Stimulated activated CD4-positive, alpha-beta T cell treated with anti-CD3 and anti-CD28 coated beads, Interleukin-1b, Interleukin-23, amount 100 ng/mL, for 1 hour (primary cell): ENCODE measurements at places on chromosomes 12 and 14.

DNA sequence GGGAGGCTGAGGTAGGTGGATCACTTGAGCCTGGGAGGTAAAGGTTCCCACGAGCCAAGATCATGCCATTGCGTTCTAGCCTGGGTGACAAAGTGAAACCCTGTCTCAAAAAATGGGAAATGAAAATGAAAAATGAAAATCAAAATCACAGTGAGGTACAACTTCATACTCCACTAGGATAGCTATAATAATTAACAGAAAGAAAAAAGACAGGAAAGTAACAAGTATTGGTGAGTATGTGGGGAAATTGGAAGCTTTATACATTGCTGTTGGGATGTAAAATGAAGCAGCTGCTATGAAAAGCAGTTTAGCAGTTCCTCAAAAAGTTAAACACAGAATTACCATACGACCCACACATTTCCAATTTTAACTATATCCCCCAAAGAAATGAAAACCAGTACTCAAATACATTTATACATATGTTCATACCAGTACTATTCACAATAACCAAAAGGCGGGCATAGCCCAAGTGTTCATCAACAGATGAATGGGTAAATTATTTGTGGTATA is 22.2 kb downstream of the SGPP1 start:
- DNase-seq, result no peak

DNA sequence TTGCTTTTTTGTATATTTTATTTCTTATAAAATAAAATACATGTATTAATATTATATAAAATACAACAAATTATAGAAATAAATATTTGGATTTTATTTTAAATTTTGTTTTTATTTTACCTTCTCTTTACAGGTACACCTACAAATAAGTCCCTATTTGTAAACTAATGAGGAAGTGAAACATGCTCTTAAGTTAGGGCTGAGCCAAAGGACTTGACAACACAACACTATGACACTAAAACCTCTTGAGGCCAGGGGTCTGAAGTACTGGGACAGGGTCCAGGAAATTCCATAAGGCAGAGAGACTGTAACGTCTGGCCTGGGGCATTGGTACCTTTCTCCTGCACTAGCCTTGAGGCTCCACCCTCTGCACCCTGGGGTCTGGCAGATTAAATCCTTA is 293.2 kb downstream of the FOXN3 start:
- no peak for DNase-seq

DNA sequence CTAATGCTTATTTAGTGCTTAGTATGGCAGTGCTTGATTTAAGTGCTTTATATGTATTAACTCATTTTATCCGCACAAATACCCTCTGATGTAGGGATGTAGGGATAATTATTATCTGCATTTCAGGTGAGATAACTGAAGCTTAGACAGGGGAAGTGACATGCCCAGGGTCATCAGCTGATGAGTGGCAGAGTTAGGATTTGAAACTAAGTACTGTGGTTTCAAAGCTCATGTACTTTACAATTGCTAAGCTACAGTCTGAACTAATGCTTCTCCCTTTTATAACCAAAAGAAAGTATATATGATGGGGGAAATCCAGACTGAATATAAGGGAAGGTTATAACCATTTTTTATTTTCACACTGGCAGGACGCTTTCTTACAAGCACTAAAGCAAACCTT is 229.6 kb upstream of the NAV3 start:
- no peak for DNase-seq

- no peak for DNase-seq
These were observed 15.9 kb downstream of the NCOR2 start for GRCh38 chr12:124551268-124552144.

- DNase-seq, result no peak
These were observed 97.6 kb upstream of the ZDHHC17 start for GRCh38 chr12:76666290-76666835.

GRCh38 chr12:126248871-126249403 is 1183.7 kb downstream of the AACS start:
- DNase-seq, result no peak

DNA sequence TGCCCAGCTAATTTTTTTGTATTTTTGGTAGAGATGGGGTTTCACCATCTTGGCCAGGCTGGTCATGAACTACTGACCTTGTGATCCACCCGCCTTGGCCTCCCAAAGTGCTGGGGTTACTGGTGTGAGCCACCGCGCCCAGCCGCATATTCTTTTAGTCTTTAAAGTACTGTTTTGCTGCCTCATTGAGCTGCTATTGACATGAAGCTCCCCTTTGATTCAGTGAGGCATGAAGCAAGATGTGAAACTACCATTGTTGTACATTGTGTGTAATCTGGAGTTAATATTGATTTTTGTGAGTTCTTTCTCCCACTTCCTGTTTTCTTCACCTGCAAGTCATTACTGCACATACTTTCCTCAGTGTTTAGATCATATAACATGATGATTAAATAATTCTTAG is 80.8 kb downstream of the MNAT1 start:
- DNase-seq, result no peak

DNA sequence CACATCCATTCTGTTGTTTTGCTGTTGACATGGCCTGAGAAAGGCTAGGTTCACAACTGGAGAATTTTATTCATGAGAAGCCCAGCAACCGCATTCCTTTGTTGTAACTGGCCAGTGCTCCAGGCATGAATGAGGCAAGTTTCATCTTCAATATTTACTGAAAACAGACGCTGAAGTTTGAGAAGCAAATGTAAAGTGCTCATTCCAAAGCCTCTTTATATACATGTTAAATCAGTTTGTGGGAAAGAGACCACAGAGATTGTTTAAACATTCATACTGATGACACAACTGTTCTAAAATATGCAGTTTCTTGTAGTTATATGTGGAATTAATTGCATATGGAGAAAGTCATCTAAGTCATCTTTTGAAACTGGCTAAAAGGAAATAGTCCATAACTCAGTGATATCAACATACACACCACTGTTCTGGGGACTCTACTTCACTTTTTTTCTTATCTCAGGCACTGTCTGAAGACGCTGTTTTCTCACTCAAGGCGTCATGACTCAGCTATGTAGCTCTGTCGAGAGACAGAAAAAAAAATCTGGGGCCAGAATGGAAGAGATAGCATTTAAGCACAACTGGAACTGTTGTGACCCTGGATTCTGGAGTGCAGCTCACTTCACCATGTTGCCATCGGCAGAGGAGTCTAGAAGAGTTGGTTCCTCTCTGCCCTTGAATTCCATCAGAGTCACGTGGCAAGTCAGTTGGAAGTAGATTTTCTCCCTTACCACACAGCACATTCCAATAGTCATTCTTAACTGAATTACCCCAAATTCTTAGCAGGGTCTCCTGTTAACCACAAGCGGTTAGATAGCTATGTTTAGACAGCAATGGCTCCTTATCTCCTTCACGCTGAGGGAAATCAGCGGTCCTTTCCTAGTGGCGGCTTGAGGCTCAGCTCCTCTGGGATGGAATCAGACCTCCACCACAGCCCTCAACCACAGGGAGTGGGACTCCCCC is 258.4 kb upstream of the HMGA2 start:
- no peak for DNase-seq

GRCh38 chr14:77151918-77152588 is 10.5 kb upstream of the ZDHHC22 start:
- no peak for DNase-seq

- no peak for DNase-seq
These were observed 7.4 kb downstream of the REM2 start for GRCh38 chr14:22890416-22890815.

GRCh38 chr12:127881371-127882140 is 385.4 kb upstream of the TMEM132C start:
- no peak for DNase-seq

DNA sequence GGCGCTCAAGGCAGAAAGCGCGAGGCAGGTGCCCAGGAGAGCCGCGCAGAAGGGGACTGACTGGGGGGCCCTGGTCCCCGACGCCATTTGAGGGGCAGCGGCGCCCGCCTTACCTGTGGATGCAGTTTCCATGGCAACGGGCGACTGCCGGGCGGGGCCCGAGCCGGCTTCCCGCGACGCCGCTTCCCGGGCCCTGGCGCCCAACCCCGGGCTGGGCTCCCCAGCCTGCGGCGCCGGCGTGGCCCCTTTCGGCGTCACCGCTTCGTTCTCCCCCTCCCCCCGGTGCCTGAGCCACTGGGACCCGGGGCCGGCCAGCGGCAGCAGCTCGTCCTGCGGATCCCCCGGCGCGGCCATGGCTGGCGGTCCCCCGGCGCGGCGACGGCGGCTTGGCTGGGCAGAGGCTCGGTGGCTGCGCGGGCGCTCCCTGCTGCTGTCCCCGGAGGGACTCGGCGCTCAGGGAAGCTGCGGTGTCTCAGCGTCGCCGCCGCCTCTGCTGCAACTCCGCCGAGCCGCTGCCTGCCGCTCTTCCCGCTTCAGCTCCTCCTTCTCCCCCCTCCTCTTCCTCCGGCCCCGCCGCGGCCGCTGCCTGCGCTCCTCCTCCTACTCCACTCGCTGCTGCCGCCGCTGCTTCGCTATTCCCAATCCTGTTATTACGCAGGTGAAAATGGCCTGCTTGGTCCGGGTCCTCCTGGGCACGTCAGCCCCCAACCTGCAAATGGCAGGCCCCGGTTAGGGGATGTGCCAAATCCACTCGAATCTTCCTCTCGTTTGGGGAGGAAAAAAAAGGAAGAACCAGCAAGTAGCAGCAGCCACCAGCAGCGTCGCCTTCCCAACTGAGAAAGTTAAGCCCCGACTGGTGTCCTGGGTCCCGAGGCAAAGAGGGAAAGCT is at the start of gene RTN1:
RTN1 (minus strand) TSS at position 500 of the 889 bp plus-strand sequence; CDS start at position 354, 146 bp downstream.
- DNase-seq, result no peak

DNA sequence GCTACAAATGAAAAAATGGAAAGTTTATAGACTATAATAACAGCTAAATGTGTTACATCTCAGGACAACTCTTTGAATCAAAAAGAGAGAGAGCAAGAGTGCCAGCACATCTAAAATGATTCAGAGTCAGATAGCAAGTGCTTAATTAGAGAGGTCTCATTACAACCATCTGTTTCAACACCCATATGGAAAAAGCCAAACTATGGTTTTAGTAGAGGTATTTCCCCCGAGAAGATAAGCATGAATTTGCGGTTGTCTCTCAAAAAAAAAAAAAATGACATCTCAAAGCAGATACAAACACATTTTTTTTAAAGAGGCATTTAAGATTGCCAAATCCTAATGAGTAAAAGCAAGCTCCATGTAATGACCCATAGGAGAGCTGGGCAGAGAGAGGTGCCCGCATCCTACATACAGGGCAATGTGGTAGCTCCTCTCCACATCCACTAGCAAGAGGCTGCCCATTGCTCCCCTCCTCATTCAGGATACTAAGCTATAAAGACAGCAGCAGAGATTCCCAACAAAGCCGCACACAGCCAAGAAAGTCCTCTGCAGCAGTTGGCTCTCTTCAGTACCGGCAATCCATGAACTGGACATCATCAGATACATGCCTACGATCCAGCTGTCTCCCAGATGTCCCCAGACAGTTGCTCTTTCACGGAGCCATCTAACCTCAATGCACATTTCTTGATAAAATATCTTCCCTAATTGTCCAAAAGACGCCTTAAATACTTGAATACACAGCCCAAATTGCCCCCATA is 100.4 kb downstream of the EFCAB11 start:
- no peak for DNase-seq

- DNase-seq, result no peak
These were observed 3.7 kb downstream of the SELPLG start for GRCh38 chr12:108629824-108630476.

GRCh38 chr12:14613718-14614117 is 46.0 kb upstream of the PLBD1 start:
- DNase-seq, result no peak

DNA sequence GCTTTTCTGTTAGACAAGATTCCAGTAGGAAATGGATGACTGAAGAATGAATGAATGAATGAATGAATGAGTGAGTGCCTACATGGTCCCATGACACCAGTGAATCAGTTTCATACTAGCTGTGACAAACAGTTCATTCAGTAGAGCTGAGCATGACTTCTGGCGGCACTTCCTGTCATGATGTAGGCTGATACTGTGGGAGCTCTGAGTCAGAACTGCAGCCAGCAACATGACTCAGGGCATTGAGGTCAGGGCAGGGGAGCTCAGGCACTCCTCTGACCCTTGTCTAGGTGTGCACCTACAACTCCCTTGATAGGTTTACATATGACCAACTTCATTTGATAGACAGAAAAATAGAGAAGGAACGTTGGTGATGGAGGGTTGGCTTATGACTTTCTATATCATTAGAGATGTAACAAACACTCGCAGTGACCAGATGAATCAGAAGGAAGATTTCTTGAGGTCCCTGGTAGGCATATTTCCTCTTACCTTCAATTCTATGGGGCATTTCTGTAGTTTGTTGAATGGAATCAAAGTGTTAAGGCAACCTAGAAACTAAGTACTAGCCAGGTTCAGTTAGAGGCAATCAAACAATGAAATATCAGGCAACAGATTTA is 139.3 kb upstream of the ARHGAP5 start:
- DNase-seq, result peak; percentile 31

- no peak for DNase-seq
These were observed 53.8 kb downstream of the C14orf132 start for GRCh38 chr14:96092936-96093335.

- no peak for DNase-seq
These were observed 117.2 kb downstream of the PLXNC1 start for GRCh38 chr12:94265539-94265938.

- DNase-seq, result no peak
These were observed 601 bp downstream of the KLC1 start for GRCh38 chr14:103629503-103630121.

DNA sequence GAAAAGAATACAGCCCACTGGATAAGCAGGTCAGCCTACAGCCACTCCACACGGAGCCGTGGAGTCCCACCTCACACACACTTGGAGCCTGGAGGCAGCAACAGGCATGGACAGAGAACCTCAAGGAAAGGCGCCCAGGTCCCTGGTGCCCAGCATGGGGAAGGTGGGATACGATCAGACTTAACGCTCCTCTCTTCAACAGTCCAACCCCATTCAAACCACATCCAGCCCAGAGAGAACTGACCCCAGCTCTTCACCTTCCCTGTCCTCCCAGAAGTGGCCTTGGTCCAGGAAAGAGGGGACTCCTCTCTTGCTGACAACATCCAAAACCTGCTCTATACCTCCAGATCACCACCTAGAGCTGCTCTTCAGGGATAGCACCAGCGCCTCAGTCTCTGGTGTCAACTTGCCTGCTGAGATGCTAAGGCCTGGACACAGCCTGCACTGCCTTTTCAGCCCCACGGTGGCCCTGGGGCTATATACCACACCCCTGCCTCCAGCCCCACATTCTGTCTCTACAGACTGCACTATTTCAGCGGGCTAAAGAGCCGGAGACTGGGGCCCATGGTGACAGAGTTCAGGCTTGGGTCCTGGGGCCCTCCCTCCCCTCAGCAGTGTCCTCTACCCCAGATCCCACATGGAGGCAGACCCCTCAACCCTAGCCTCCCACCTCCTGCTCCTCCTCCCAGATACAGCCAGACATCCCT is 7.0 kb downstream of the ADCY6 start:
- no peak for DNase-seq

DNA sequence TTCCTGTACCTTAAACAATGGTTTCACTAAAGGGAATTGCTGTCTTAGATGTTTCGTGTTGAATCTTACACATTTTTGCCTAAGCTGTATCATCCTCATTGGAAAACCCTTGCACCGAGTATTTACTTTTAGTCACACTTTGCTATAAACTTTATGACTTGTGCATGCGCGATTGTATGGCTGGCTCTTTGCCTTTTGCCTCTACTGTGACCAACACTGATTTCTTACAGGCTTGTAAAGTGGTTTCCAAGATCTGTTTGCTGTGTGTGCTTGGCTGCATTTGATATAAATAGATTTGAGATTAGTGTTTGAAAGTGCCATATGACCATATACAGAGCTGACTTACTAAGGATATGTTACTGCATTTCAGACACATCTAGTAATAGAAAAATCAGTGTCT is 40.5 kb downstream of the RASSF3 start:
- DNase-seq, result no peak
